AG09319 (cell line): ENCODE measurements at places on chromosomes 2 and 18.
A peak's percentile ranks its signal among the peaks of the same experiment; 100 is the strongest.

GRCh38 chr2:219664944-219665343 lies 37.5 kb downstream of the SLC4A3 start:
- no peak for DNase-seq

DNA sequence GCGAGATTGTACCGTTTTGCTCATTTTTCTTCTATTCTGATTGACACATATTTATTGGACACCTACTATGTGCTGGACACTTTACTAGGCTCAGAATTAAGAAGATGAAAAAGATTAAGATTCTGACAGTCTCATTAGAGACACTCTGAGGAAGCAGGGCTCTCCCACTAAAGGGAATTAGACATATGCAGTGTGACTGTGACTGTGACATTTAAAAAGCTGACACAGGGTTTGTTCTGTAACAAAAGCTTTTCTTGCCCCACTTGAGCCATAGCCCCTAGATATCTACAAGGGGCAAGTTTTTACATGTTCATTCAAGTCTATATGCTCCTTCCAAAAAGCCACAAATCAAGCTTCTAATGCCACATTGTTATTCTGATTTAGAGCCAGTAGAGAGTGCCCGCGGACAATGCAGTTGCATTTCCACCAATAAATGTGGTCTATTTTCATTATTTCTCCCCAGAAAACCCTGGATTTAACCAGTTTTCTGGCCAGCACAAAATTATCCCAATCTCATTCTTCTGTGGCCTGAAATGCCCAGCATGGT lies 9.8 kb downstream of the ARHGAP25 start:
- DNase-seq, result no peak

- no peak for DNase-seq
Measured at GRCh38 chr2:29487967-29488555, 372.8 kb downstream of the CLIP4 start.

GRCh38 chr2:56465491-56465890 lies 281.7 kb downstream of the CCDC85A start:
- no peak for DNase-seq

DNA sequence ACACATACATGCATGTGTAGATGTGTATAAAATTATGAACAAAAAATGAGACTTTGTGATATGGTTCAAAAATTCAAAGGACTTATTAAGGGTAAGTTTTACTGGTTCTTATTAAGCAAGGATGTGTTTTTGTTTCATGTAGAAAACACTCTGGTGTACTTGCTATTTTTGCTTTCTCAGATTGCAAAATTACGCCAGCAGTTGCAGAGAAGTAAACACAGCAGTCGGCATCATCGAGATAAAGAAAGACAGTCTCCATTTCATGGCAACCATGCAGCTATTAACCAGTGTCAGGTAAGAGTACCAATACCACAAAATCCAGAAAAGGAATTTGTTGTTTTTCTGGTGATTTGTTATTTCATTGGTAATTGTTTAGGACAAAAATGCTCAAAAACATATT lies 91.3 kb downstream of the FAM117B start:
- DNase-seq, result no peak

GRCh38 chr2:20225294-20226151 lies 593 bp upstream of the SDC1 start:
- DNase-seq, result no peak

- peak; percentile 80 for DNase-seq
Measured at GRCh38 chr2:234963773-234964615, 12.2 kb downstream of the SH3BP4 start.

- peak; percentile 7 for DNase-seq
Measured at GRCh38 chr2:135164431-135164830, 112.3 kb downstream of the RAB3GAP1 start.

GRCh38 chr2:18626958-18627650 lies 37.7 kb upstream of the NT5C1B start:
- DNase-seq, result no peak

DNA sequence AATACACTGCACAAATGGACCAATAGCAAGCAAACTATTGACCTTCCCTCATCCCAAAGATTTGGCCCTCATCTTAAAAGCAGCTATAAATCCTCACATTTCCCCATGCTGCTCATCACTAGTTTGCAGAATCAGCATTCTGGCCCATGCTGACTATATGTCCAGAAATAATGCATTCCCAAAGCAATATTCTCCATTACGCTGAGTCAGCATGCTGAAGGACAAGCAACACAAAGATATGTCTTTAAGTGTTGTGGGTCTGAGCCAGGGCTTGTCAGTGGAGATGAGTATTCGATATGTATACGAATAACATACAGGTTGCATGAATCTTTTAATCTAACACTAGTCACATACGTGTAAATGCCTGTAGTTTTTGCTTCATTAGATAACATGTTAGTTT lies 1045.0 kb upstream of the DDX18 start:
- DNase-seq, result no peak

DNA sequence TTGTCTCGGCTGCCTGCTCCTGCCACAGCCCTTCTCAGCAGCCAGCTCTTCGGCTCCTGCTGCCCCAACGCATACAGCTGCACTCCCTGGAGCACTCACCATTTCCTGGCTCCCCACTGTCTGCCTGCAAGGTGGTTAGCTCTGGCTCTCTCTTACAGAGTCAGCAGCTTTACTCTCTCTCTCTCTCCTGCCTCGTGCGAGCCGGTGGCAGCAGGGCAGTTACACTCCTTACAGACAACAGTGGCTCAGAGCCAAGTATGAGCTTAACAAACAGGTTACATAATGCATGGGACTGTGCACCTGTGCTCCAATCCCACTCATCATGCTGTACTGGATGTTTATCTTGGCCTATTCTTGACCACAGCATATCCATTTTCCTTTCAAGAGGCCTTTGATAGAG lies 47.4 kb upstream of the DNAJC10 start:
- DNase-seq, result no peak

DNA sequence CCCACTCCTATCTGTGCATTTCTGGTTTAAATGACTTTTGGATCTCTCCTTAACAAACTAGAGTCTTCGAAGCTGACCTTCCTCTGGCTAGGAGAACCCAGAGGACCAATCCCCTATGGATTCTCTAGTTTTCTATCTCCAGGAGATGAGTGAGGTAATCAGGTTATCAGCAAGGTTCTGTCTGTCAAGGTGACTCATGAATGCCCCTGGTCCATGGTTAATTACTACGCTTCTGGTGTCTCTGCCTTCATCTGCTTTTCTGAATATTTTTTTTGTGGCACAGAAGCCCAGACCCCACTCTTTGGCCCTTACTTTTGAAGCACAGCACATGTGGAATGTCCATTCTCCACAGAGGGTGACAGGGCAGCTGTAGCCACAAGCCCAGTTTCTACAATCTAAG lies 897.9 kb upstream of the KLHL29 start:
- DNase-seq, result no peak

- no peak for DNase-seq
Measured at GRCh38 chr2:114553027-114553426, 110.6 kb downstream of the DPP10 start.

- no peak for DNase-seq
Measured at GRCh38 chr2:74886811-74887210, 52.9 kb downstream of the HK2 start.

DNA sequence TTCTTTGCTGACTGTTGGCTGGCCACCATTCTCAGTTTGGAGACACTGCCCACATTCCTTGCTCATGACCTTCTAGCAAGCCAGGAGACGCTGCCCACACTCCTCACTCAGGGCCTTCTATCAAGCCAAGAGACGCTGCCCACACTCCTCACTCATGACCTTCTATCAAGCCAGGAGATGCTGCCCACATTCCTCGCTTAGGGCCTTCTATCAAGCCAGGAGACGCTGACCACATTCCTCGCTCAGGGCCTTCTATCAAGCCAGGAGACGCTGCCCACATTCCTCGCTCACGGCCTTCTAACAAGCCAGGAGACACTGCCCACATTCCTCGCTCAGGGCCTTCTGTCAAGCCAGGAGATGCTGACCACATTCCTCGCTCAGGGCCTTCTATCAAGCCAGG lies 131.3 kb upstream of the CBLN2 start:
- DNase-seq, result no peak

- DNase-seq, result no peak
Measured at GRCh38 chr2:37366773-37367172, 22.3 kb downstream of the QPCT start.

- no peak for DNase-seq
Measured at GRCh38 chr2:239887604-239888003, 137.5 kb downstream of the NDUFA10 start.

DNA sequence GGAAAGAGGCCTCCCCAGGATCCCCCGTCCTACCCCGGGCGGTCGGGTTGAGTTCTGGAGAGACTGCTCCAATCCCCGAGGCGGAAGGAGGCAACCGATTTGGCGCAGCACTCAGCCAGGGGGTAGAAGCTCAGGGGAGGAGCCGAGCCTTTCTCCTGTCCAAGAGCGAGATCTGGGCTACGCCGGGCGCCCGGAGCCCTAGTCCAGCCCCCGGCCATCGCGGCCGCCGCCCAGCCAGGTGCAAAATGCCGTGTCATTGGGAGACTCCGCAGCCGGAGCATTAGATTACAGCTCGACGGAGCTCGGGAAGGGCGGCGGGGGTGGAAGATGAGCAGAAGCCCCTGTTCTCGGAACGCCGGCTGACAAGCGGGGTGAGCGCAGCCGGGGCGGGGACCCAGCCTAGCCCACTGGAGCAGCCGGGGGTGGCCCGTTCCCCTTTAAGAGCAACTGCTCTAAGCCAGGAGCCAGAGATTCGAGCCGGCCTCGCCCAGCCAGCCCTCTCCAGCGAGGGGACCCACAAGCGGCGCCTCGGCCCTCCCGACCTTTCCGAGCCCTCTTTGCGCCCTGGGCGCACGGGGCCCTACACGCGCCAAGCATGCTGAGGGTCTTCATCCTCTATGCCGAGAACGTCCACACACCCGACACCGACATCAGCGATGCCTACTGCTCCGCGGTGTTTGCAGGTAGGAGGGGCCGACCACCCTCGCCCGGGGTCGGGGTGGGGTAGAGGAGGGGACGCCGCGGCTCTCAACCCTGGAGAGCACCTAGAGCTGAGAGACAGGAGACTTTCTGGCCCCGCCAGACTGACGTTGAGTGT lies at the start of gene DYSF:
DYSF (plus strand) TSS at position 158 of the 817 bp plus-strand sequence.
- no peak for DNase-seq

DNA sequence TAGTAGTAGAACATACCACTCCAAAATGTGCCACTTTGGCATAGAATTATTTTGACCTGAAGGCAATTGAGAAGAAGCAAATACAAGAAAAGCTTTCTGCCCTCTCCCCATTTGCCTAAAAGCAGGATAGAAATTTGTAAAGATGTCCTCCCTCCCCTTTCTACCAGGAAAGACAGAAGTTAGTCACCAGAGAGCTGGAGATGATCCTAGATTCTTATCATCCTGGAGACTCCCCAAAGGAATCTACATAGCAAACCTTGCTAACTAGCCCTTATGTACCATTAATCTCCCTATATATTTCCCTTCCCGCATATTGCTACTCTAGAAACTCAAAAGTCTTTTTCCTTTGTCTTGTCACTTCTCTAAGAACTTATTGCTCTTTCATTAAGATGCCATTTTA lies 12.6 kb upstream of the TMEM37 start:
- no peak for DNase-seq

- no peak for DNase-seq
Measured at GRCh38 chr18:57869221-57869620, 66.1 kb upstream of the ATP8B1 start.

DNA sequence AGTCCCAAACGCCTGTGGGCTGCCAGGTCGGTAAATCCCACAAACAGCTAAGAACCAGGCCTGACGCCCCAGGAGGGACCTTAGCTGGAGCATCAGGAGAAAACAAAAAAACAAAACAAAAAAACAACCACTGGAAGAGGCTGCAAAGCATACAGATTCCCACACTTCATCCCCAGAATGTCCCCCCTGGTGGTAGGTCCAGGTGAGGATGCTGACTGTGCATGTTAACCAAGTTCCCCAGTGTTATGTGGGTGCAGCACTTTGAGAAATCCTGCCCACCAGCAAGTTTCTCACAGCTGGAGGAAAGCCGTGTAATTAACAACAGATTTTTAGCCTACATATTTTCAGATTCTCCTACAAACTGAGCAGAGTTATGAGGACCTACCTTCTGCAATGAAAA lies 15.1 kb downstream of the ST3GAL5 start:
- DNase-seq, result no peak

- DNase-seq, result no peak
Measured at GRCh38 chr2:190683802-190684201, 34.9 kb downstream of the NAB1 start.

DNA sequence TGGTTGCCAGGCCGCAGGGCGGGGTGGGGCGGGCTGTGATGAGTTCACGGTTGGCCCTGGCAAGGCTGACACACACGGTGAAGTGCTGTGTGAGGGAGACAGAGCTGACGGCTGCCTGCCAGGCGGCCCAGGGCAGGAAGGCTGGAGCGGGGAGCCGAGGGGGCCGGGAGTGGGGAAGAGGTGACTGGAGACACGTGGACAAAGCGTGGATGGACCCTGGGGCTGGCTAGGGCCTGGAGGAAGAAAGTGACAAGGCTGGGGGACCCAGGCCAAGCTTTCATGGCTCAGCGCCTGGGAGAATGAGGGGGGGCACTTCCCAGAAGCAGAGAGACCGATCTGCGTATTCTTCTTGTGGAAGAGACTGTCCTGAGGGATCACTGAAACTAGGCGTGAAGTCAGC lies 123.2 kb downstream of the DYSF start:
- no peak for DNase-seq

GRCh38 chr2:3244486-3244885 lies 133.1 kb downstream of the EIPR1 start:
- DNase-seq, result no peak

DNA sequence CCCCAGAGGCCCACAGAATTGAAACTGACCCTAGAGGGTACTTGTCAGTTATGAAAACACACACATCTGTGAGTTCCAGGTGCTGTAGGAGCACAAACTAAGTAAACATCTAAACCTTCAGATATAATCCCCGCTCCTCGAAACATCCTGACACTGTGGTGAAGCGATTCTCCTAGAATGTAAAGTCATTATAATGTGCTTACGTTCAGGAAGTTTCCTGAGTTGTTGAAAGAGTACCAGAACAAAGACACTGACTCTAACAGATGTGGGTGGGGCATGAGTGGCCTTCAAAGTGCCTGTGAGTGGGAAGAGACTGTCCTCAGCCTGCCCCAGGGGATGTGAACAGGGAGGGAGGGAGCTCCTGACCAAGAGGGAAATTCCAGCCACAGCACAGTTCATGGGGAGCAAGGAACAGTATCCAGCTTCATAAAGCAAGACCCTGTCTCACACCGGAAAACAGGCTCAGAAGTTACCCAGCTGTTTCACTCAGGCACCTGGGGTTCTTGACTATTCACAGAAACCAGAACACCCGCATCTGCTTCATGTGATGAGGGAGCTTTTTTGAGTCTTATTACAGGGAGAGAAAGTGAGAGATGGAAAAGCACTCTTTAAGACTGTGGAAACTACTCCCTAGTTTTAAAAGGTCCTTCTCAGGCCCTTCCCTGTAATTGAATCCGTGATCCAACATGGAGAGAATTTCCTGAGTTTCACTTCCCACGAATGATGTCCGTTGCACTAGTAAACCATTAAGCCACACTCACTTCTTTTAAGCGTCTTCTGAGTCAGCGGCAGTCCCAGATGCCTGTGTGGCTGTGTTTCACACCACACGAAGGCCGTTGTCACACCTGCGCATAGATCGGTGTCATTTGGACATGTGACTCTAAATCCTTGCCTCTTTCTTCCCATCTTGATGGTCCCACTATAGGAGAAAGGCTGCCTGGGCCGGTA lies 88.6 kb upstream of the EML6 start:
- DNase-seq, result no peak

GRCh38 chr2:18062892-18063291 lies 184.4 kb downstream of the KCNS3 start:
- DNase-seq, result no peak
